D341Med (cell line): ENCODE measurements at places on chromosomes 7 and 10.

- no peak for DNase-seq
These were observed 134.1 kb downstream of the LRMDA start for GRCh38 chr10:75565286-75566251.

- DNase-seq: no peak
These were observed 48.5 kb upstream of the PPP2R2D start for GRCh38 chr10:131852176-131852822.

DNA sequence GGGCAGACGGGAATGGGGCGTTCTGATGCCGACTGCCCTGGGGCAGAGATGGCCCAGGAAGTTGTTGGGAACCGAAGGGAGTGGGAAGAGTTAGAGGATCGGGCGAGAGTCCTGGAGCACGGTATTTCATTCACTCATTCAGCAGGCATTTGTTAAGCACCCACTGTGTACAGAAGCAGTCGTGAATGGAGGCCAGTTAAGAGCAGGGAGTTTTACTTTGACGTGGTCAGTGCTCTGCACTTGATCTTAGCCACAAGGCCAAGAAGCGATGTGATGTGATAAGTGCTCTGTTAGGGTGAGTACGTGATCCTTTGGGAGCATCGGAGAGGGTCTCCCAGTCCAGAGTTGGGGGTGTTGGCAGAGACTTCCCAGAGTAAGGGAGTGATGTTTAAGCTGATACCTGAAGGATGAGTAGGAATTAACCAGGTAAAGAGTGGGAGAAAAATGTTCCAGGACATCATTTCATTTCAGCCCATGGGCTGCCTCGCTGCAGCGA lies 890 bp downstream of the ZFYVE27 start:
- DNase-seq: no peak

DNA sequence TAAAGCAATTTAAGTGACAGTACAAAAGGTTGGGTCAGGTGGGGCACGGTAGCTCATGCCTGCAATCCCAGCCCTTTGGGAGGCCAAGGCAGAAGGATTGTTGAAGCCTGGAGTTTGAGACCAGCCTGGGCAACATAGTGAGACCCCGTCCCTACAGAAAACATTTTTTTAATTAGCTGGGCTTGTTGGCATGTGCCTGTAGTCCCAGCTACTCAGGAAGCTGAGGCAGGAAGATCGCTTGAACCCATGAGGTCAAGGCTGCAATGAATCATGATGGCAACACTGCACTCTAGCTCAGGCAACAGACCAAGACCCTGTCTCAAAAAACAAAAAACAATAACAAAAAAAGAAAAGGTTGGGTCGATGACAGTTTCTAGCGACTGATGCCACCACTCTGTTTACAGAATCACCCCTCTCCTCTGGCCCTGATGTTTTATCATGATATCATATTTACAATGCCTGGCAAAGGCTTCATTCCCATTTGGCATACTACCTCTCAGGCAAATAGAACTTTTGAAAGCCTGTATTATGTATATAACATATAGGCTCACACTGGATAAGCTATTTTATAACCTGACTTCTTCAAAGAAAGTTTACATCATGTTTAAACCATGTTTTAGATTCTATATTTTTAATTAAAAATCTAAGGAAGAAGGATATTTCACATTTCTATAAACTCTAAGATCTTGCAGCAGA lies 558 bp upstream of the ABCC2 start:
- no peak for DNase-seq

DNA sequence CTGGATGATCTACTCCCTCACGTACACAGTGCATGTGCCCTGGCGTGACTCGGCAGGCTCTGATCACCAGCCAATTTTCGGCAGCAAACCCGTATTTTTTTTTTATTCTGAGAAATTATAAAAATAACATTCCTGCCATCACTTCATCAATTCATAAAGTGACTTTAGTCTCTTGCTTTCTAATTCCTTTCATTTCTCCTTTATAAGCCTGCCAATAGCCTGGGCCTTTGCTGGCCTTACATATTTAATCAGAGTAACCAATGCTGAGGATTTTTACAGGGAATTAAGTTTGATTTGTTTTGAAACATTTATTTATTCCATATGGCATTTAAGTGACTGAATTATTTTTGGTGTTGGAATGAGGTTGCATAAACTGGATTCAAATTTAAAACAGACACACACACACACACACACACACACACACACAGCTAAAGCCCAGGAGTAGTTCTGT lies 140.8 kb downstream of the ETV1 start:
- no peak for DNase-seq

DNA sequence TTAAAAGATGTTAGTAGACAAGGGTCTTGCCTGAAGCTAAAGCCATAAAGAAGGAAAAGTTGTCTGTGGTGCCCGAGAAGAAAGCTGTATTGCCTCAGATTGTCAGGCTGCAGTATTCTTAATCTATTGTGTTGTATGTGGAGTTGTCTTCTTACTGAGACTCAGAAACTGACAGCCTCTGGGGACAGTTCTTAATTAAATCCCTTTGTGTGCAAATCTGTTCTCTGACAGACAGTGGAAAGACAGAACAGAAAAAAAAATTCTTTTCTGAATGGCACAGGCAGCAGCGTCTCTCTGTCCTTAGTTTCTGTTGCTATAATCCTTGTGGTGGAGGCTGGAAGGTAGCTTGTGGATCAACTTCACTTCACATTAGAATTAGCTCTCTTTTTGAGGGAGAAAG lies 16.8 kb downstream of the VWC2 start:
- DNase-seq: no peak

DNA sequence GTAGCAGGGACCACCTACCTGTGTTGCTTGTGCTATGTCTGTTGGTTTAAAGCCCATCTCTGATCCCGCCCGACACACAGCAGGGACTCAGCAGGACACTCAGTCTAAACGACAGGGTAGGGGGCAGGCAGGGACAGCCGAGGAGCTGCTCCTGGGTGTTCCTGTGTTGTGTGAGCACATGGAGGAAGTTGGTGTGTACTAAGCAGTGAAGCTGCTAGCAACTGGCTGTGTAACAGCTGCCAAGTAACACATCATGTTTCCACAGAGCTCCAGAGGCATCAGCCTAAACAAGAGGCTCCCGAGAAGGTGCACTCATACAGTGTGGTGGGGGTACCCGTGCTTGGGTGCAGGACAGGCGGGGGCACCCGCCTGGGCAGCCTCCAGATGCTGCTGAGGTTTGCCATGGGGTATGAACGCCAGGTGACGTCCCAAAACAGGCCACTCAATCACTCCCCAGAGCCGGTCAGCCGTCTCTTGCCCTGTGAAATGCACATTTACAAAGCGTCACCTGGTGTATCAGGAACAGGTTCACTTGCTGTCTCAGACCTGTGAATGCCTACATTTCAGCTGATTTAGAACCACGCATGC lies 59.6 kb downstream of the PTPRN2 start:
- no peak for DNase-seq

DNA sequence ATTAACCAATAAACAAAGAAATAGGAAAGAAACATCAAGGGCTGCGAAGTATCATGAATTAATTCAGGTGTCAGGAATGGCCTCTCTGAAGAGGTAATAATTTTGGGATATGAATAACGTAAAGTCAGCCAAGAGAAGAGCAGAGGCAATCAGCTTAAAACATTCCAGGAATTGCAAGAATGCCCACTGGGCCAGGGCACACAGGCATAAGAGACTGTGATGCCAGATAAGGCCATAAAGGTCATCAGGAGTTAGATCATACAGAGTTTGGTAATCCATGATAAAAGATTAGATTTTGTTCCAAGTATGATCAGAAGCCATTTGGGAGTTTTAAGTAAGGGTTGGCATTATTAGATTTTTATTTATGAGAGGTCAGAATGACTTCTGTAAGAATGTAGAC lies 53.2 kb upstream of the ABCB4 start:
- no peak for DNase-seq

DNA sequence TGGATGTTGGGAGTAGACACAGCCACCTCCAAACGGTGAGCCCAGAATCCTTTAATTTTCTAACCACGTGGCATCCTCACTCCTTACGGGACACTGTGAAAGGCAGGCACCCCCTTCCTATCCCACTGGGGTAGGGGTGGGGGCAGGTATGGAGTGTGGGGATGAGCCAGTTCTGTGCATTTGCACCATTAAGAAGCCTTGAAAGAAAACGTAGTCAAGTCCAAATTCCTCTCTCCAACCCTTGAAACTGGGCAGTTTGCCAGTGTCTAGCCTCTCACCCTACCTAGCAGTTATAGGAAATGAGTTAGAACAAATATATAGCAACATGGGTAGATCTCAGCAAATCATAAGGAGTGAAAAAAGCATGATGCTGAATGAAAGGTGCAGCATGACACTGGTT lies 92.4 kb upstream of the LEP start:
- DNase-seq: no peak

DNA sequence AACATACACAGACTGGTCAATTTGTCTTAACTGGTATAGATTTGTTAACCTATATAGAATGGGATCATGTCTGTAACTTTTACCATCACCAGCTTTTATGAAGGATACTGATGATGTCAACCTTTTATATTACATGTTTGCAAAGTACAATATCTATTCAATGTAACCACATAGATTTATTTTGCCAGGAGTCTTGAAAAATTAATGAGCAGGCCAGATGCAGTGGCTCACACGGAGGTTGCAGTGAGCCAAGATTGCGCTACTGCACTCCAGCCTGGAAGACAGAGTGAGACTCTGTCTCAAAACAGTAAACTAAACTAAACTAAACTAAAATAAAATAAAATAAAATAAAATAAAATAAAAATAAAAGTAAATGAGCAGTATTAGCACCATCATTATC lies 30.0 kb upstream of the PARD3 start:
- DNase-seq: no peak

- no peak for DNase-seq
These were observed 993 bp downstream of the ZC3HAV1 start for GRCh38 chr7:139108266-139109187.

DNA sequence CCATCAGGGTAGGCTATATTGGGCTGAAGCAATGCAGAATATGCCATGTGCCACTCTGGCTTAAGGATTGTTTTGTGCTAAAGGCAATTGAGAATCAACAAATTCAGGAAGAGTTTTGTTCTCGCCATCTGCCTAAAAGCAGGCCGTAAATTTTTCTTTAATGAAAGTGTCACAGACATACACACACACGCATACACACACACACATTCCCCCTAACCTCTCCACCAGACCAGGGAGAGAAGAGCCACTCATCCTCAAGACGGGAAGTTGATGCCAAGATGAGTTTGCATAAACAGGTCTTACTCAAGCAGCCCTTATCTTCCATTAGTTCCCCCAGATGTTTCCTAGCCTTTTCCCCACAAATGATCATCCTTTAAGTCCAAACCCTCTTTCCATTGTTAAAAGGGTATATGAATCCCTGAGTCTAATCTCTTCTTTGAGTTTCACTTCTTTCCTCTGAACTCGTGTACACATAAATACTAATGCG lies 59.6 kb upstream of the TRIM24 start:
- DNase-seq: no peak

DNA sequence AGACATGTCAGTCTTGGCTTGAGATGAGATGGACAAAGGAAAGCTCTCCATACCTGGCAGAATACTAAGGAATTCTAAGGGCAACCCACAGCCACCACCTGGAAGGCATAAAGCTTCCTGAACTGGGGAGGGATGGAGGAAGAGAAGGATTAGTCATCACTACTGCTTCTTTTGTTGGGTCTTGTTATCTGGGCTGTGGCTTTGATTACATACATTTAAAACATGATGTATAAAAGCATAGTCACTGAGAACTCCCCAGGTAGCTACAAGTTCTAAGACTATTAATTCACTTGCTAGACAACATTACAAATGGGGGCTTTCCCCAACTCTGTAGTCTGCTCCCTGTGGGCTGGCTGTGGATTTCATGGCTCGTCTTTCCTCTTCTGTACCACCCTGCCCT lies 58.2 kb downstream of the RBM33 start:
- DNase-seq: no peak

- DNase-seq: no peak
These were observed 7.2 kb downstream of the ZKSCAN1 start for GRCh38 chr7:100022621-100023020.

DNA sequence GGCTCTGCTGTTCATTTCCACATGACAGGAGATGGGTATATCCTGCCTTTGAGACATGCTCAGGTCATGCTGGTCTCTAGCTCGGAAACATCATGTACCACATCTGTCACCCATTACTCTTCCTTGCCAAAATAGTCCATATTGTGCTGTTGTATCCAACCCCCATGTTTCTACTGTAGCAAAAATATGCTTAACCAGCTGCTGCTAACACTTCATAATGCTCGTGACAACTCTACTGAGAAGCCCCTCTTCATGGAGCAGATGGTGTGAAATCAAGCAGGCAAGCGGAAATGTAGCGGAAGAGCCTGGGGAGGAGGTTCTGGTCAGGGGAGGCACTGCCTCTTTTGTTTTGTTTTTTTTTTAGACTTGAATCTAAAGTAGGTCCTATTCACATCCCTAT lies 82.9 kb downstream of the NPY start:
- DNase-seq: no peak

- DNase-seq: no peak
These were observed 84.7 kb downstream of the SEM1 start for GRCh38 chr7:96624954-96625353.

GRCh38 chr7:139104091-139104450 lies 5.4 kb downstream of the ZC3HAV1 start:
- no peak for DNase-seq

DNA sequence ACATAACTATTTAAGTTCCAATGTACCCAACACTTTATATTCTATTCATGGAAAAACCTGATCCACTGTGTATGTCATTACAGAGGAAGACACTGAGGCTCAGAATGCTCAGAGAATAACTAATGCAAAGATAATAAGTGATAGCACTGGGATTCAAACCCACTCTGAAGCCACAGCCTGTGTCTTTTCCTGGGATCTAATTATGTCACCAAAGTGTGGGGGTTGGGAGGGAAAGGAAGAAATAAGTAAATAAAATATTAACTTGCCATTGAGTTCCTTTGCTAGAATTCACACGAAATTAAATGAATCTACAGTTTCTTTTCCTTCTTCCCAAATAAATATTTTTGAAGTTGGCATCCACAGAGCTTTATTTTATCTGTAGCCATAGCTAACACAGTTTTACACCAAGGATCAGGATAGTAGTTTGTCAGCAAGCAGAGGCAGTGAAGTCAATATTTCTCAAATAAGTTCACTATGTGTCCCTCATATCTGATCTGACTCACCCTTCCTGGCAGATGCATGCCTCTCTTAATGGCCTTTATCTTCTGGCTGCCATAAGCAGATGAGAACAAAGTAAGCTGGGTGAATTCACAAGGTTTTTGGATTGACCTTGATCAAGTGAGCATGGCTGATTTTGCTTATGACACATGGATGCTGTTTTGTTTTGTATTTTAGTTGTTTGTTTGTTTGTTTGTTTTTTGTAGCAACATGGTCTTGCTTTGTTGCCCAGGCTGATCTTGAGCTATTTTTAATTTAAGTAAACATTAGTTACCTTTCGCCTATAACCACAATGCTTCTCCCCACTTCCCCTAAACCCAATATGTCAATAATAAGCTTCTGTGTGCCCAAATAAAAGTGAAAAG lies 6.3 kb downstream of the RAPGEF5 start:
- no peak for DNase-seq

- peak; percentile 76 for DNase-seq
These were observed 122.8 kb downstream of the UBE2H start for GRCh38 chr7:129829737-129830631.

DNA sequence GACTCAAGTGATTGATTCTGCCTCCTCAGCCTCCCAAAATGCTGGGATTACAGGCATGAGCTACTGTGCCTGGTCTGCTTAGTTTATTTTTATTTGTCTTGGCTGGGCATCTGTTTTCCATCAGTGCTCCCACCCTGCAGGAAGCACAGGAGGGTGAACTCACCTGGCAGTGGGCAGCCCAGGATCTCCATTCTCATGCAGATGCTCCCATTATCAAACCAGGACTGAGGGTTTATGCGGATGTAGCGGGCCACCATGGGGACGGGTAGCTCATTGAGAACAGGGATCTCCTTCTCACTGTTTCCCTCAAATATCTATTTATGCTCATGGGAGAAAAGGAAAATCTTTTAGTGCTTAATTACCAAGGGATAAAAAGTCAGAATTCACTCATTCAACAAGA lies 93.8 kb downstream of the CPXM2 start:
- DNase-seq: no peak
